ENCODE measurements at places on chromosomes 3 and 15.

- DNase-seq, result no peak
Observed at GRCh38 chr3:126571078-126571477, 12.3 kb upstream of the C3orf22 start.

GRCh38 chr15:39438260-39438659 is 142.6 kb upstream of the THBS1 start:
- DNase-seq, result no peak

- DNase-seq, result no peak
Observed at GRCh38 chr15:81843226-81843625, 202.6 kb downstream of the MEX3B start.

- no peak for DNase-seq
Observed at GRCh38 chr3:53824795-53825194, 21.4 kb downstream of the CHDH start.

GRCh38 chr3:195045481-195046210 is 225.3 kb downstream of the XXYLT1 start:
- no peak for DNase-seq

GRCh38 chr15:66139591-66140207 is 113.9 kb downstream of the MEGF11 start:
- peak; percentile 16 for DNase-seq

GRCh38 chr3:136835813-136836510 is 17.0 kb downstream of the SLC35G2 start:
- DNase-seq, result no peak

DNA sequence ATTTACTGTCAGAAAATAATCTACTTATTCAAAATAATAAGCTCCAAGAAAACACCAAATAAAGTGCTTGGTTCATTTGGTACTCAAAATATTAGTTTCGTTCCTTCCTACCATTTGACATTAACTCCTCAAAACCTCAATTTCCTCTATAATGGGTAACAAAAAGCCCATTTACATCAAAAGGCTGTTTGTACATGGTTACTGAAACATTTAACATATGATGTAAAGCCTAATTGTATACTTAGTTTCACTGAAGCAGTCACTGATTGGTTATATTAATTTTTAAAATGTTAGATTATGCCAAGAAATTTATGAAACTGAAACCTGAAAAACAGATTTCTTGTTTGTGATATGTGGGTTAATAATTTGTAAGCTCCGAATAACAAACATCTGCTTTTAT is 14.7 kb downstream of the XRN1 start:
- no peak for DNase-seq

GRCh38 chr3:192514081-192514753 is 213.1 kb downstream of the FGF12 start:
- peak; percentile 50 for DNase-seq

- no peak for DNase-seq
Observed at GRCh38 chr3:120764206-120764605, 21.7 kb downstream of the GTF2E1 start.

DNA sequence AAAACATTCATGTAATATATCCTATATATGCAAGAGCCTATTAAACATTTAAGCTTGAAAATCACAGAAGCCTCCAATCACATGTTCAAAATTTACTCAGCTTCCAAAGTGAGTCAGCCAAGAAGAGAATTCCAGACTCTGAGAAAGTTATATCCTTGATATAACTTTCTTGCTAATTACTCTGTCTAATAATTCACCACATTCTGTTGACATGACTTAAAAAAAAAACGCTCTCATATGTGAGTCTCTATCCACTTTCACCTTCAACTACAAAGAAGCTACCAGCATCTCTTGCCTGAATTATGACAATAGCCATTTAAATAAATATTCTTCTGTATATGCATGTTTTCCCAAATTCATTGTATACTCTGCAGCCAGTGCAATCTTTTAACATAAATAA is 1116.3 kb upstream of the CADM2 start:
- no peak for DNase-seq

DNA sequence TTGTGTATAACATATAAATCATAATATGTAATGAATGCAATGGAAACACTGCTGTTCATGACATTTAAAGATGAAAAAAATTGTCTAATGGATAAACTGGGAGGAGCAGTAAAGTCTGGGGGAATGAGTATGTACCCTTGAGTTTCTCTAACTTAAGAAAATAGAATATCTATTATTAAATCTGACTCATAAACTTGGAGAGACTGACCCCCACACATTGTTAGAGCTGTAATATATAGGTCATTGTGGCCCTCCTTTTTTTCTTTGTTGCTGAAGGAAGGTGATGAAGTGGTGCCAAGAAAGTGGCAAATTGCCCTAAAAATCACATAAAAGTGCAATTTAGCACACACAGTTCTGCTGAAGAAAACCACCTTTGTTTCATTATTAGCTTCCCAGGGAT is 389.8 kb upstream of the RARB start:
- DNase-seq, result no peak

- no peak for DNase-seq
Observed at GRCh38 chr15:37789397-37789786, 145.0 kb upstream of the TMCO5A start.

DNA sequence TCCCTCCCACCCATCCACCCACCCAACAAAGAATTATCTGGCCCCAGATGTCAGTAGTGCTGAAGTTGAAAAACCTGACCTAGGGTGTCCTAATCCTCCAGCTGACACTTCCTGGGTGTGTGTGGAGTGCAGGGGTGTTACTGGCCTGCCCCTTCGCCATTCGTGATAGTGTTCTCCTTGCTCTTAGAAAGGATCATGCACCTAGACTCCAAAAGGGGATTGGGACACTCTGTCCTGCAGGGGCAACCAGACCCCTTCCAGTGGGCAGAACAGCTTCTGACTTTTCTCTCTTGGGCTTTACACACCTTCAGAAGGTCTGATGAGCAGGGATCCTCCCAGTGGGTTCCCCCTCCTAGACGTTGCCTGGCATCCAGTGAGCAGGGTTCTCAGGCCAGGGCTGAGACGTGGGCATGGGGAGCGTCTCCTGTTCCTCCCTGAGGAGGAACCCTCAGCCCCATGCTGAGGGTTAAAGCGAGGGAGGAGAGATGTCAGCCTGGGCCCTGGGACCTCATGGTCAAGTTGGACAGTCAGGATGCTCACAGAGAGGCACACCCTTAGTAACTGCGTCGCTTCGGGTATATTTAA is 75.0 kb downstream of the AAGAB start:
- no peak for DNase-seq

DNA sequence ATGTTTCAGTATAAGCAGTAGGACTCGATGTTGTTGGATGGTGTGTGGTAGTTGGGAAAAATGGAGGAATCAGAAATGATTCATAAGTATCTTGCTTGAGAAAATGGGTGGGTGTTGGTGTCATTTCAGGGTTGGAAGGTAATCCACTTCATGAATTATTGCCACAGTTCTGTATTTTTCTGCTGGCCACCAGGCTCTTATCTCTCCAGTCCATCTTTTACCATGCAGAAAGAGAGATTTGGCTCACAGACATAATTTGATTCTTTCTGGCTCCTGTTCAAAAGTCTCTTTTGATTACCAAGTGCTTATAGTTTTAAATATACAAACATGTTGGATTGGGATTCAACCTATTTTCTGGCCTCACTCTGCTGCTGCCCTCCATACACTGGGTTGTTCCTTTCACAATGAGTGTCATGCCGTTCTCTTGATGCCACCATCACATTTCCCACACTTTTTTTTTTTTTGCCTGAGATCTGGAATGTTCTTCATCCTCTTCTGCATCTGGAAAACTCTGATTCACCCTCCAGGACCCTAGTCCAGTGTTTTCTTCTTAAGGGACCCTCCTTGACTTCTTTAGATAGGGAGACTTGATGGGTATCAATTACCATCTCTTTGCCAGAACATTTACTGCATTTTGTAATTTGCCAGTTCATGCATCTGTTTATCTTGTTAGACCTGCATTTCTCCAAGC is 69.4 kb upstream of the GAP43 start:
- no peak for DNase-seq

DNA sequence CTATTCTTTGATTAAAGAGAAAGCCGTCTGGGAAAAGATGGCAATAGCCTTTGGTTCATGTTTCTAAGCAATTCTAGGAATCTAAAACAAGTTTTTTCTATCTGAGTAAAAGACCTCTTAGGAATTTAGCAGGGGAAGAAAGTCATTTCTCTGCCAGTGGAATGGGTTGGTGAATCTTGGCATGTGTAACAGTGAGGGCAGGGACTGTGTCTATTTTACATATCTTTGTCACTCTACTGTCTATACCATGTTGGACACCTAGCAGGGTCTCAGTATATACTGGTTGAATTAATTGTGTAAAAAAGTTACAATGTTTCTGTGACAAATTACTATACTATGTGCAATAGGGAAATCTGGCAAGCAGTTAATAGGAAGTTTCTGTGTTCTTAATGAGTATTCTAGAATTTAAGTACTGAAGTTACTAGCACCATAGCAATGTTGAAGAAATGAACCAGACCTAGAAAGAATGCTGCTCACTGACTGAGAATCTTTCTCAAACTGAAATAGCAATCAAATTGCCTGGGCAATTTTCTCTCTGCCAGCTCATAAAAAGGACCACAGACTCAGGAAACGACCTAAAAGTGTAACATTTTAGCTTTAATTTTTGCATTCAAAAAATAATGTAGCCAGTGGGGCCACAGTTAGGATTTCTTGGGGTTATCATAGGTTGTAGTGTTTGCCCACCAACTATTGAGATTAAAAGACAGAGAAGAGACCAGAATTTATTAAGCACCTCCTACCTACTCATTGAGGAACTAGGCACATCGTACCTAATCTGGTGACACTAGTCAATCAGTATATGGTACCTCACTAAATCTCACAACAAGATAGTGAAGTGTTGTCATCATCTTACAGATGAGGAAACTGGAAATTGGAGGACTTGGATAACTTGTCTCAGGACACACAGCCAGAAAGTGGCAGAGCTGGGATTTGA is 56.2 kb upstream of the LEKR1 start:
- DNase-seq, result no peak

DNA sequence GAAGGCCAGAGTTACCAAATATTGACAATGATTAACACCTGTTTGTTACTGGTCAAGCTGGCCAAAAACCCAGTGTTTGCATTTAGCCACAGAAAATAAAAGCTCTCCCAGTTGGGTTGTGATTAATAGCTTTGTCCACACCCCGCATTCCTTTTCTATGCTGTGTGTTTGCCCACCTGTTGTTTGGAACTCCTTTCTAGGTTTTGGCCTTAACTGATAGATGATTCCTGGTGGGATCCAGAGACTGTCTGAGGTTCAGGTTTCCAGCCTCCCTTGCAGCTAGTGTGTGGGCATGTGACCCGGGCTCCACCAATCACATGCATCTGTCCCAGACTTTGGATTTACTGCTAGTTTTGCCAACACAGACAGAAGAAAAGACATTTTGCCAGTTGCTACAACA is 83.8 kb downstream of the PTPRG start:
- no peak for DNase-seq

- DNase-seq, result no peak
Observed at GRCh38 chr3:183427196-183427875, 1.1 kb downstream of the MCF2L2 start.

DNA sequence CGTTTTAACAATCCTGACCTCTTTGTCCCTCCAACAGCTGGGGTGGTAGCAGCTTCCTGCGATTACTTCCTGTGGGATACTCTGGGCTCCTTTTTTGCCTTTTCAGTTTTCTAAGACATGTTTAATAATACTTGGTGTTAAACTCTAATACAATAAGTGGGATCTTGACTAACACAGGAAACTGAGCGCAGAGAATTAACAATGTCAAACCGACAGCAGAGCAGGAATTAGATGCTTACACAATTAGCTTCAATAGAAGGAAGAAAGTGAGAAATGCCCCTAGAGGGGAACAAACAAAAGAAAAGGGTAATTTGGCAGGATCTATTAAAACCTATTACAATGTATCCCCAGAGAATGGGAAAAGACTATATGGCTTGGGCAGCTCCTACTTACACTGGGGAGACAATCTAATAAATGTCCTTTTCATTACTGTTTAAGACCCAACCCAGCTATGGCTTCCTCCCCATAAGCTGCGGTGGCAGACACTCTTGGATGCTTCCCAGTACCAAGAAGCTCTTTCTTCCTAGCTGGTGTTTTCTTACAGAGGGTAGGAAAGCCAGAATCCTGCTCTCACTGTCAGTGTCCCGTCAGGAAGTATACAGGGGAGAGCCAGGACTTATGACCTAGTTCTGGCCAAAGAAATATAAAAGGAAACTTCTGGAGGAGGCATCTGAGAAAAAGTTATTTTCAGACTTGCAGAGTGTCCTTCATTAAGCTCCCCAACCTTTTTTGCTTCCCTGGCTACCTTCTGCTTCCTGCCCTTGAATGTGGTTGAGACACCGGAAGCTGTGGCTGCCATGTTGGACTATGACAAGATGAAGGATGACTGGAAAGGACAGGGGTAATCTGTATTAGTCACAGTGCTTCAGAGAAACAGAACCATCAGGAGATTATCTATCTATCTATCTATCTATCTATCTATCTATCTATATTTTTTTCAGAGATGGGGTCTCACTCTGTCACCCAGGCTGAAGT is 194.1 kb upstream of the KBTBD8 start:
- no peak for DNase-seq

GRCh38 chr3:55191911-55192775 is 264.3 kb upstream of the LRTM1 start:
- no peak for DNase-seq

- no peak for DNase-seq
Observed at GRCh38 chr3:115401851-115402501, 221.3 kb upstream of the GAP43 start.

GRCh38 chr15:62454567-62455172 is 289.6 kb upstream of the C2CD4B start:
- DNase-seq, result no peak

DNA sequence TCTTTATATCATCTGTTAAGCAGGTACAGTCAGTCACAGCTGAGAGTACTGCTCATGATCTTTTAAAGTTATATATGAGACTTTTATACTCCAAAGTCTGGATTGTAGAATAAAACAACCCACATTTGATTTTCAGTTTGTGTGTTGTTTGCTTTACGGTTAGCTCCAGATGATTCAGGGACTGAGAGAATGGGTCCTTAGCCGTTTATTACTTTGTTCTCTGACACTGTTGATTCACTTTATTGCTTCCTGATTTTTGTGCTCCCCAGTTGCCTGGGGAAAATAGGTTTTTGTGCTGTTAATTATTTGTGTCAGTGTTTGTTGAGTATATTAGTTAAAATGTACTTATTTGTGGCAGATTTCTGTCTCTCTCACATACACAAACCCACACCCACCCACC is 8.6 kb upstream of the EBLN2 start:
- peak; percentile 21 for DNase-seq

DNA sequence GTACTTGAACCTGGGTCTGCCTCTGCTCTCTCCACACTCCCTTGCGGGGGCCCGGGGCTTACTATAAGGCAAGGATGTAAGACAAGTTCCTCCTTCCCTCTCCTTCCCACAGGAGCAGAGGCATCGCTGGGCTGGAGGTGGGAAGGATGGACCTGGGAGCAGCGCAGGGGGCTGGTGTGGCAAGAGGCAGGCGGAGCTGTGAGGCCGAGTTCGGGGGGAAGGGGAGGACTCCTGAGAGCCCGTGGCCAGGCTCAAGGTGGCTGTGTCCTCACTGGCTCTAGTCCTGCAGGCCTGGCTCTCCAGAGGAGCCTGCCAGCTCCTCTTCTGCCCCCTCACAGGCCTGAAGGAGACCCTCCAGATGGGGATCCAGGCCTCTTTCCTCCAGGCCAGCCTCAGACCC is 1.0 kb upstream of the NR2E3 start:
- DNase-seq, result no peak

- no peak for DNase-seq
Observed at GRCh38 chr3:128858167-128858566, 21.3 kb upstream of the ACAD9 start.

All from NCI-H1092 treated with DMSO at 0.1 percent for 48 hours (cell line).